Suppressor macrophage treated with lipopolysaccharide for 1 hour (primary cell): ENCODE measurements at places on chromosomes 5 and 9.

DNA sequence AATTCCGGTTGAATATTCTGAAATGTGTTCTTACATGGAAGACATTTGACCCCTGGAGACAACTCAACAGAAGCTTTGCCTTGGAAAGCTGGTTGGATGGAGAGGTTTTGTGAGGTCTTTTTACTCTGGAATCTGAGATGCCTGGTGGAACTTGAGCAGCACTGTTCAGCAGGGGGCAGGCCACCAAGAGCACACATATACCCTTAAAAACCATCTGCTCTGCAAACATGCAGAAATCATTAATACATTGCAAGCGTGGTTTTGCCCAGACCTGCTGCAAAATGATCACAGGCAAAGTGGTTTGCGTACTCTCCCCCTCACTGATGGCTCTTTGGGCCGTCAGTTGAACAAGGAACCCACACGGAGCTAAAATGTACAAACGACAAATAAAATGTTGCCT, 32.8 kb upstream of the DAP start:
- no peak for DNase-seq

DNA sequence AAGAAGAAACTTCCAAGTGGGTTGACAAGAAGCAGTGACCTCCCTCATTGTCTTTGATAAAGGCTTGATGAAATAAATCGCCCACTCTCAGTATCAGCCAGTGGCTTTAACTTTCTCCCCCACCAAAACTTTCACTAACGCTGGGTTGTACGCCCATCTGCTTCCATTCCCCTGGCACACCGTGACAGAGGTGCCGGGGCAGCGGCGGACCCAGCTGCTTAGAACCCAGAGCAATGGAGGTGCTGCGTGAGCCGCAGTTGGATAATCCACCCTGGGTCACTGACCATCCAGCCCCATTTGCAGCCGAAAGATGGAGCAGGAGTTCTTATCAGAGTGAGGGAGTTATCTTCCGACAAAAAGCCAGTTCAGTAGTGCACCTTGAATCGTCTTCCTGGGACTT, 270.7 kb downstream of the ARHGEF28 start:
- DNase-seq: no peak

GRCh38 chr5:102771435-102771834, 16.3 kb downstream of the PAM start:
- no peak for DNase-seq

GRCh38 chr5:12102151-12102550, 197.9 kb upstream of the CTNND2 start:
- DNase-seq: no peak

DNA sequence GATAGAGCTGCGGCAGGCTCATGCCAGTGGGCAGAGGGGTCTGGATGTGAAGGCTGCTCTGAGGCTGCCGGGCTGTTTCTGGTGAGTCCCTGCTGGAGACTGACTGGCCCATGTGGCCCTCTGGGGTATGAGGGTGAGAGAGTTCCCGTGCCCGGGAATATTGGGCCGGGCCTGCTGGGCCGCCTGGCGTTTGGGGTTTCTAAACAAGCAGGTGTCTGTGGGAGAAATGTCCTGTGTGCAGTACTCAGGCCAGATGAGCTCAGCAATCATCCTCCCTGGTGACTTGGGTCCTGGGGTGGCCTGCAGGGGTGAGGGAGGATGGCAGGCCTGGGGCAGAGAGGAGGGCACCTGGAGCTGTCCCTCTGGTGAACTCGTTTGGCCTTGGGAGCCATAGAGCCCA, 74.9 kb downstream of the MACROH2A1 start:
- no peak for DNase-seq

GRCh38 chr5:64978546-64978945, 209.8 kb downstream of the CWC27 start:
- peak; percentile 21 for DNase-seq

DNA sequence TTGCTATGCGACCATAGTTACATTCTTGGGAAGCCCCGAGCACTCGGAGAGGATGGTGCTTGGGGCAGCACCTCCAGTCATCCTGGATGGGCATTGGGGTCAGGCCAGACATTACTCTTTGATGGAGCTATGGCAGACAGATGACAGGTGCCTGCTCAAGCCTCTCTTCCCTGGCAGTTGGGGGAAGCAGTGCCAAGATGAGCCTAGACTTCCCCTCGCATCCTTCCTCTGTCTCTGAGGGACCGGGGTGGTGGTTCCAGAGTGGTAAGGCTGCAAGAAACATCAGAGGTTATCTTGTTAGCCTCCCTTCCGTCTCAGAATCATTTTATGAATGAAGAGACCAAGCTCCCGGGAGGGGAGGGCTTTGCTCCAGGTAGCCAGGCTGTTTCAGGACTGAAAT, 2.8 kb upstream of the HMCN2 start:
- no peak for DNase-seq

DNA sequence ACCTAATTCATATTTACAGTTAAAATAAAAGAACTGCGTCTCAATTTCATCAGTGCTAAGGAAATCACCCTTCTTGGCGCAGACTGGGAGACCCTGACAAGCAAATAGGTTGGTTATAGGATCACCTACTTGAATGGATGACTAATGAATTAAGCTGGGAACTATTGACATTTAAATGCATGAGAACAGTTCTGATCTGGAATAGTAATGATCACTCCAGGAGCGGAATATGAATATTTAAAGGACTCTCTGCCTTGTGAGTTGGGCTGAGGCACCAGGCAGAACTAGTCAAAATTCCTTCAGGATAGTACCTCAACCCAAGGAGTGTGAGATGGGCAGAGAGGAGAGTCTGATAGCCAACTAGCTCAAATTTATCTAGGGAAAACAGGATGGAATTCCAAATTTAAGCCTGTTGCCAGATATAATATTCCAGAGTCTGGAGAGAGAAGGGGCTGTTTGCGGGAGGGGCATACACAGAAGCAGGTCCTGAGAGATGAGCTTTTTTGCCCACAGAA, 364.4 kb downstream of the CSNK1G3 start:
- DNase-seq: no peak
